Hippocampal formation (tissue), 2 donors: ENCODE measurements at places on chromosomes 16 and 17.

DNA sequence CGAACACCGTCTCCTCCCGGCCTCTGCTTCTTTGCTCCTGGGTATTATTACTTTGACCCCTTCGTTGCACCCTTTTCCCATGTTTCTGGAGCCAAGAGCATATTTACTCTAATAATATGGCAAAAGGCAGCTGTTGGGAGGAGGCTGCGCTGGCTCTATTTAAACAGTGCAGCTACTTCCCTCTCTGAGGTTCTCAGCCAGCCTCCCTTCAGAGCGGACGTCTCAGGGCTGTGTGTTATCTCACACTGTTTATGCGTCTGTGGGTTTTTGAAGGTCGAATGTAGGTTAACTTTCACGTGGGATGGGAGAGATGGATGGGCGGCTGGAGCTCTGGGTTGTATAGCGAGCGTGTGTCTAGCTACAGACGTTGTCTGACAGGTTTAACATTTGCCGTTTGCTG lies 45.3 kb downstream of the COX4I1 start:
- no peak for DNase-seq

DNA sequence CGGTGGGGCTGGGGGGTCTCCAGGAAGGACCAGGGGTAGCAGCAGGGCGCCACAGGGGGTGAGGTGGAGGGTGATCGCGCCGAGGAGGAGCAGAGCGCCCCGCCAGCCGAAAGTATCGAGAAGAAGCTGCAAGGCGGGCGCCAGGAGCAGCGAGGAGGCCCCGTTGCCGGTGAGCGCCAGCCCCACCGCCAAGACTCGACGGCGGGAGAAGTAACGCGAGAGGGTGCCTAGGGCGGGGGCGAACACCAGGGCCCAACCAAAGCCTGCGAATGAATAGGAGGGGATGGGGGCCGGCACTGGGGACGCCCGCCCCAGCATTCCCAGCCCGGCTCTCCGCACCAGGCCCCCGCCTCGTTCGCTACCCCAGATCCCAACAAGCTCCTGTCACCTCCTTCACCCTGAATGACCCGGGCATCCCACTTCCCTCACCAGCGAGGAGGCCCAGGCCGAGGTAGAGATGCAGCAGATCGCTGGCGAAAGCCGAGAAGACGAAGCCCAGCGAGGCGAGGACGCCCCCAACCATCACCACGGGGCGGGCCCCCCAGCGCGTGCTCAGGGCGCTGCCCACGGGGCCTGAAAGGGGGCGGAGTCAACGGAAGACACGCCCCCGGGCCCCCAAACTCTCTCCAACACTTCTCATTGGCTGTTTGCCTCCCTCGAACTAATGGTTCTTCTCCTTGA lies 1.3 kb downstream of the SLC16A11 start:
- DNase-seq = no peak

GRCh38 chr16:68490829-68491575 lies 42.7 kb upstream of the SMPD3 start:
- DNase-seq = no peak

DNA sequence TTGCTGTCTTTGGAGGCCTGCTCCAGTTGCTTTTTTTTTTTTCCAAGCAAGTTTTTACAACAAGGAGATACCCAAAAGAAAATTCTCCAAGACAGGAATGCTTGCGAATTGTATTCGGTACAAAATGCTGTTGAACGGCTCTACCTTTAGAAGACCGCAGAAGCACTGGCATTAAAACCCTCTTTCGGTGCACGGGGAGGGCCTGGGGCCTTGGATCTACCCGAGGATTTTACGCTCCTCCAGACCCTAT lies 1.3 kb upstream of the HELZ start:
- no peak for DNase-seq

GRCh38 chr17:63474174-63474573 lies 2.7 kb upstream of the ACE start:
- DNase-seq = no peak

DNA sequence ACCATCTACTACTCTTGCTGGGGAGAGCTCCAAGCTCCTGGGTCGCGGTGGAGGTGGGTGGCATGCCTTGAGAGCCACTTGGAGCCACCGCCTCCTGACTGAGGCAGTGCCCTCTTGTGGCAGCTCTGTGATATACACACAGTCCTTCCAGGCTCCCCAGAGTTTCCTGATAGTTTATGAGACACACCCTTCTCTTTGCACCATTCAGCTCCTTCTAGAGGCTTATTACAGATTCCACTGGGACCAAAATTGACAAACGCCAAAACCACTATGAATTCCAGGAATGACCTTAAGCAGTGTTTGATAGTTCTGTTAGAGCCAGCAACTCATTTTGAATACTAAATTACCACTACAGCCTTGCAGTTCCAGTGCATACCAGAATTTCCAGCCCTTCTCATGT lies 170.1 kb upstream of the CDH13 start:
- peak; percentile 36 for DNase-seq

DNA sequence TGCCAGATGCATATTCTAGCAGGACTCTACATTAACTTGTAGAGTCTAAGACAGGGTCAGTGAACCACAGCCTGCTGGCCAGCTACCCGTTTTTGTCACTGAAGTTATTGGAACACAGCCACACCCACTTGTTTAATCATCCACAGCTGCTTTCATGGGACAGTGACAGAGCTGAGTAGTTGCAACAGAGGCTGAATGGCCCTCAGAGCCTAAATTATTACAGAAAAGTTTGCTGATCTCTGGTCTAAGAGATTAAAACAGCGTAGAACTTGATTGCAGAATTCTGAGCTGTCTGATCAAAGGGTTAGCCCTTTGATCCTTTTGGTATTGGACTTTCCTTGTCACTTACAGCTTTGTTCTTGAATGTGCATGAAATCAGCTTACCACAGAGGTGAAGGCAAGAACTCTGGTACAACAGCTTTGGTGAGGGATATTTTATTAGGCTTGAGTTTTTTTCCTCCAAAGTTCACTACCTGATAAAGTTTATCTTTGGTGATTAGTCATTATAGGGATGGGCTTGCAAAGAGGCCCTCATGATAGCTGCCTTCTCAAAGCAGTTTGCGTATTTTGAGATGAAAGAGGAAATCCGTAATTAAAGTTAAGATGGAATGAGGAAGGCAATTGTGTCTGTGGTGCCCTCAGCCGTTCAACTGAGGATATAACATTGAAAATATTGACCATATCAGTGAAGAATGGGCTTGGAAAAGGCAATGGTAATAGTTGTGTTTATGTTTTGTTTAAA lies 23.6 kb downstream of the ALDH3A2 start:
- DNase-seq = peak; percentile 32

DNA sequence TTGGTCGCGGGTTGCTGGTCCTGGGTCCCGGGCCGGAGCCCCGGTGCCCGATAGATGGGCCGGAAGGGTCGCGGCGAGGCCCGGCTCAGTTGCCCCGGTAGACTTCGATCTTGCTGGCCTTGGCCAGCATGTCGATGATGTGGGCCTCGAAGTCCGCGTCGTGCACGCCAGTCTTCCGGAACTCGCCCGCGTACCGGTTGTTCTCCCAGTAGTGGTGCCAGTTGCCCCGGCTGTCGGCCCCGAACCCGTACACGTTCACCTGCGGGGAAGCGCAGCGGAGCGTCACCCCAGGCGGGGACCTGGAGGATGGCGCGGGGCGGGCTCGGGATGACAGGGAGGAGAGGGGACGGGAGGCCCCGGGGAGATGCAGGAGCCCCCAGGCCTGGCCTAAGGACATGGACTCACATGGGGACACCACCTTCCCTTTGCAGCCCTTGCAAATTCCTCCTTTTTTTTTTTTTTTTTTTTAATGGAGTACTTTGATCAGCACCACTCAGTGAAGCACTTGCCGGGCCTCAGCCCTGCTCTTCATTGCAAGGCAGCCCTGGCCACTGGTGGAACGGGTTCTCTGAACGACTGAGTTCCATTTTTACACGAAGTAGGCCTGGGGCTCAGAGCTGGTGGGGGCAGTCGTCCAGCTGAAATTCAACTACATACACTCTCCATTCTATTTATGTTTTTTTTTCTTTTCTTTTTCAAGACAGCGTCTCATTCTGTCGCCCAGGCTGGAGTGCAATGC lies 35.1 kb downstream of the DDX19A start:
- DNase-seq = no peak

DNA sequence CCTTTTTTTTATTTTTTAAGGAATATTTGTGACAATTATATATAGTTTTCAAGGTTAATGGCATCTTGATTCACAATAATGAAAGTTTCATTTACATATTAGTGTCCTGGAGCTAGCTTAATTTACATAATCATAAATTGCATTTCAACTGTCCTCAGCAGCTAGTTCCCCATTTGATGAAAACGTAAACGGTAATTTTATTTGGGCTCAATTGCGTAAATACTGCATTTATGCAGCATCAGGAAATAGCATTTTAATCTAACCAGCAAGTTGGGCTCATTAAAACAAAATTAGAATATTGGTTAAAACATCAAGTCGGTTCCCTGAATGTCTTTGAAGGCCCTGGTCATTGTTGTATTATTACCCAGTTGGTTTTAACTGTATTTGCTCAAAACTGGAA lies 136.8 kb upstream of the CDH5 start:
- no peak for DNase-seq

DNA sequence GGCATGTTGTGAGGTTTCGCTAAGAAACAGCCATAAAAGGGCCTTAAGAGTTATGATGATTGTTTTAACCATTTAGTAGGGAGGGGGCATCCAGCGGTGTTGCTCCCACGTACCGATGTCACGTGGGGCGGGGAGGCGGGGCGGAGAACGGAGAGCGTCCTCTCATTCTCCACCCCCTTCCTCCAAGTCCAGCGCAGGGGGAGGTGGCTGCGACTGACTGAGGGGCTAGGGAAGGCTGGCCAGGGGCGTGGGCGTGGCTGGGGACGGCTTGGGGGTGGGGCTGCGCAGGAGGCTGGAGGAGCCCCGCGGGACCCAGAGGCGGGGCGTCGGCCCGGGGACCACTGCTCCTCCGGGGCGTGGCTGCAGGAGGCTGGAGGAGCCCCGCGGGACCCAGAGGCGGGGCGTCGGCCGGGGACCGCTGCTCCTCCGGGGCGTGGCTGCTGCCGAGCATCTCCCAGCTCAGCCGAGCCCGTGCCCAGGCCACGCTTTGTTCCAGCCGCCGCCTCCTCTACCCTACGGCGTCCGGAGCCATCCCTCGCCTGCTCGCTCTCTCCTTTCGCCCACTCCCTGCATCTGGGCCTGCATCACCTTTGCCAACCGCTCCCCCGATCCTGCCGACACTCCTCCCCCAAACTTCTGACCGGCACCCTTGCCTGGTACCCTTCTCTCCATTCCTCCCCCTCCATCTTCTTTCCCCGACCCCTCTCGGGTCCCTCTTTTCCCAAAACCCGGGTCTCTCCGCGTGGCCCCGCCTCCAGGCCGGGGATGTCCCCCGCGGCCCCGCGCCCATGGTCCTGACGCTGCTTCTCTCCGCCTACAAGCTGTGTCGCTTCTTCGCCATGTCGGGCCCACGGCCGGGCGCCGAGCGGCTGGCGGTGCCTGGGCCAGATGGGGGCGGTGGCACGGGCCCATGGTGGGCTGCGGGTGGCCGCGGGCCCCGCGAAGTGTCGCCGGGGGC lies at the start of gene SARM1:
Gene SARM1, plus strand, starts transcription at position 450 of the 958 bp plus-strand sequence. Its CDS starts 339 bp downstream, at position 789.
- peak; percentile 62 for DNase-seq

GRCh38 chr17:77072670-77073069 lies 68.1 kb upstream of the SEC14L1 start:
- DNase-seq = no peak

DNA sequence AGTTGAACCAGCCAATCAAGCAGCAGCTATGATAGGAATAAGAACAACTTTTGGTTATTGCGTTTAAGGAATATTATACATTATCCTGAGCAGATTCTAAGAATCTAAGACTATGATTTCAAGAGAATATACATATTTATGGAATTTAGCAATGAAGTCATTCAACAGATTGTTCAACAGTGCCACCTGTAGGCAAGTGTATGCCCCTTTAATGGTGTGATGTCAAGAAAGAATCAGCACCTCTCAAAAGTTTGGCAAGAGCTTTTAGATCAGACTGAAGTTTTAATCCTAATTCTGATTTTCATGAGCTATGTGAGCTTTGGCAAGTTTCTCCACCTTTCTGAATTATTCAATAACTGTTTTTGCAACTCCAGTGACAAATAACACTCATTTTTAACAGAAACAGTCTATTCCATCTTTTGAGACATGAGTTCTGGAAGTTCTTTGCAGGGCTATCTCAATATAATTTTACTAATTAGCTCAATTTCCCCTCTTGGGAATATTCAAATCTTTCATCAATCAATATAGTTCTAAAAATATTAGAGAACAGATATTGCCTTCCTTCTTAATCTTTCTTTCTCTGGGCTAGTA lies 474.3 kb upstream of the TOM1L1 start:
- DNase-seq = no peak

GRCh38 chr17:2233441-2233947 lies 70.1 kb downstream of the SMG6 start:
- DNase-seq = no peak

GRCh38 chr16:6483469-6484033 lies 849.1 kb upstream of the RBFOX1 start:
- DNase-seq = no peak

- DNase-seq = no peak
Measured at GRCh38 chr16:19688396-19689024, 29.5 kb downstream of the KNOP1 start.

- DNase-seq = no peak
Measured at GRCh38 chr17:1752425-1753262, 9.2 kb upstream of the SERPINF1 start.

- DNase-seq = no peak
Measured at GRCh38 chr16:64736857-64737256, 385.0 kb downstream of the CDH11 start.

DNA sequence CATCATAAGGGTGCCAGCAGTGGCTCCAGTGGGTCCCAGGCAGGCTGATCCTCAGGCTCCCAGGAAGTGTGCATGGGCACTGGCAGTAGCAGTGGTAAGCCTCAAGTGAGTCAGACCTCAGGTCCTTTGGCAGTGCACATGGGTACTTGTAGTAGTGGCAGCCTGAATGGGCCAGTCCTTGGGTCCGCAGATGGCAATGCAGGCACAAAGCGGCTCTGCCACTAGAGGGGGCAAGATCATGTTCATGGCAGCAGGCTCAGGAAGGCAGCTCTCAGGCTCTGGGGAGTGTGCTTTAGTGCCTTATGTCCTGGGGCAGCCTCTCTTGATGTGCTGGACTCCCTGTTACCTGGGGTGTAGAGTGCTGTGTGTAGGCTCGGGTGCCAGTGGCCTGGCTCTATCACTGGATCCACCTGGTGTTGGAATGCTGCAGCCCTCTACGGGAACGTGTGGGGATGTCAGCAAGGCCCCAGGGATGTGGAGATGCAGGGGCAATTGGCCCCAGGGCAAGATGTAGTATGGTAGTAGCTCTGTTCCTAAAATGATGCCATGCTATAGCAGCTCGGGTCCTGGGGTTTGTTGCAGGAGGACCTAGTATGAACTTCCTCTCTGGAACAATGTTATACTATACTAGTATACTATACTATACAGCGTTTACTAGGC lies 11.0 kb downstream of the ACSM3 start:
- no peak for DNase-seq

- DNase-seq = no peak
Measured at GRCh38 chr17:63504261-63504660, 18.9 kb upstream of the KCNH6 start.
